Aortic smooth muscle cell (primary cell): ENCODE measurements at places on chromosomes 13 and 19. TPM values are rescaled to one million over a fixed set of nuclear protein-coding genes. Genes with fewer than 3 reads are reported as not detected.

Gene OR7A5
- total RNA-seq = not detected in 2 replicates

Gene IGFL4
- total RNA-seq = 0.06 TPM in 1 of 2 replicates, not detected in the other

Gene NCCRP1
- not detected in 2 replicates for total RNA-seq

Gene CEACAM4
- total RNA-seq = not detected in 2 replicates

Gene OLFM2
- total RNA-seq = 0.19 and 1.3 TPM in 2 replicates

Gene BCAM
- total RNA-seq = 7.3 and 30.0 TPM in 2 replicates

Gene BRME1
- total RNA-seq = 0.87 and 1.2 TPM in 2 replicates

Gene LRRC63
- total RNA-seq = not detected in 2 replicates

Gene SPACA4
- not detected in 2 replicates for total RNA-seq

Gene FCAR
- total RNA-seq = not detected in 2 replicates

Gene GARIN5B
- not detected in 2 replicates for total RNA-seq

Gene OR7D2
- total RNA-seq = 0.06 TPM in 1 of 2 replicates, not detected in the other

Gene MEF2B
- total RNA-seq = not detected in 2 replicates

Gene FPR2
- total RNA-seq = not detected in 2 replicates

Gene BST2
- 28.2 and 79.7 TPM in 2 replicates for total RNA-seq

Gene TRIM28
- total RNA-seq = 241 and 323 TPM in 2 replicates

Gene VSTM2B
- total RNA-seq = not detected in 2 replicates

Gene CATSPERD
- not detected in 2 replicates for total RNA-seq

Gene ZNF792
- 4.0 and 4.4 TPM in 2 replicates for total RNA-seq

Gene LRFN3
- 1.5 and 2.4 TPM in 2 replicates for total RNA-seq

Gene PRDX2
- total RNA-seq = 181 and 208 TPM in 2 replicates

Gene PNMA8A
- 1.2 and 4.8 TPM in 2 replicates for total RNA-seq

Gene ZGLP1
- total RNA-seq = 0.12 and 0.13 TPM in 2 replicates

Gene CEACAM1
- total RNA-seq = under 0.01 and 0.31 TPM in 2 replicates

Gene PEX11G
- 1.7 and 2.7 TPM in 2 replicates for total RNA-seq

Gene LDLR
- total RNA-seq = 213 and 269 TPM in 2 replicates

Gene UPF3A
- total RNA-seq = 22.1 and 22.8 TPM in 2 replicates

Gene NKG7
- not detected in 2 replicates for total RNA-seq

Gene SPINT2
- 21.7 and 69.3 TPM in 2 replicates for total RNA-seq

Gene ZNF227
- 22.5 and 24.3 TPM in 2 replicates for total RNA-seq

Gene NANOS3
- not detected in 2 replicates for total RNA-seq

Gene PTPRH
- total RNA-seq = 3.5 and 6.1 TPM in 2 replicates

Gene ZNF667
- total RNA-seq = 3.2 and 4.0 TPM in 2 replicates

Gene GPR18
- not detected in 2 replicates for total RNA-seq

Gene ZNF709
- total RNA-seq = 2.5 and 2.6 TPM in 2 replicates

Gene INAFM1
- 1.5 and 1.7 TPM in 2 replicates for total RNA-seq

Gene AP1M2
- total RNA-seq = 0.19 TPM in 1 of 2 replicates, not detected in the other

Gene CAMSAP3
- total RNA-seq = not detected in 2 replicates

Gene ARHGAP33
- 2.9 and 3.2 TPM in 2 replicates for total RNA-seq

Gene ZNF234
- total RNA-seq = 12.4 and 16.6 TPM in 2 replicates

Gene OVOL3
- not detected in 2 replicates for total RNA-seq

Gene CD79A
- total RNA-seq = not detected in 2 replicates

Gene GFY
- not detected in 2 replicates for total RNA-seq

Gene LYL1
- total RNA-seq = 0.87 and 1.1 TPM in 2 replicates

Gene CACNG7
- total RNA-seq = 0.13 and 0.75 TPM in 2 replicates

Gene CGB3
- not detected in 2 replicates for total RNA-seq

Gene CYP2S1
- total RNA-seq = 0.62 and 0.79 TPM in 2 replicates

Gene PODNL1
- 0.66 and 0.87 TPM in 2 replicates for total RNA-seq

Gene KLK15
- not detected in 2 replicates for total RNA-seq

Gene EFNA2
- total RNA-seq = not detected in 2 replicates

Gene STRN4
- total RNA-seq = 53.0 and 60.9 TPM in 2 replicates

Gene CERS1
- 0.40 and 0.93 TPM in 2 replicates for total RNA-seq

Gene ZNF607
- total RNA-seq = 3.0 and 3.5 TPM in 2 replicates

Gene RNF113B
- total RNA-seq = not detected in 2 replicates

Gene RRAS
- 44.3 and 46.8 TPM in 2 replicates for total RNA-seq

Gene SOX1
- total RNA-seq = not detected in 2 replicates

Gene KLK7
- total RNA-seq = not detected in 2 replicates

Gene CCDC169
- total RNA-seq = 3.5 and 4.4 TPM in 2 replicates
